Activated T-cell treated with anti-CD3 and anti-CD28 coated beads, Interleukin-2, amount 50 U/mL, for 72 hours (primary cell): ENCODE measurements at places on chromosomes 11 and 22.

DNA sequence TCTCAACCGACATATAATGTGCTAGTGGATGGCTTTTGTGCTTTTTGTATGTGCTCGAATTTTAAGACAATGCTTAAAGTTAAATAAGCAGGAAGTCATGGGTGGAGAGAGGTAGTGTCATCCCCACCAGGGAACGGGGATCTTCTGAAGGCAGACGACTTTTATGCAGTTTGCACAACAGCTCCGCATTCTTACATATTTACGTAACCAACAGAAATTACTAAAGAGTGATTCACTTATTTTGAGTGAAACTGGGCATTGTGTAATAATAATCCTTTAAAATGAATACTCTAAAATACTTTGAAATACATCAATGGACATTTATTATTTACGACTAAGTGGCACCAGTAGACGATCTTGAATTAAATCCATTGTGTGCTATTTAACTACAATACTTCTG is 305.1 kb downstream of the CNTN5 start:
- no peak for DNase-seq

DNA sequence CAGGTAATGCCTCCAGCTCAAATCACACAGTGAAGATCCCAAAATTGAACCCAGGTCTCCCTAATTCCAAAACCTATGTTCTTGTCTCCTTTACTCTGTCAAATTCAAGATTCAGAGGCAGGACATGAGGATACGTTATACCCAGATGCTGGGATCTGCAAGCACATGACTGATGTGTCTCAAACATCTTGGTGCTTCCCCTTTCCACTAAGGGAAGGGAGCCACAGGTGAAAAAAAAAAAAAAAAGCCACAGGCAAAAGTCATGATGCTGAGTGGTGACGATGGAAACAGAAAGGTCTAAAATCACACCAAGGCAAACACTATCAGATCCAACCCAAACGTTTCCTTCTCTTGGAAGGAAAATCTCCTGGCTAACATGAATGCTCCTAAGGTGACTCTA is 24.0 kb downstream of the ABTB2 start:
- no peak for DNase-seq

DNA sequence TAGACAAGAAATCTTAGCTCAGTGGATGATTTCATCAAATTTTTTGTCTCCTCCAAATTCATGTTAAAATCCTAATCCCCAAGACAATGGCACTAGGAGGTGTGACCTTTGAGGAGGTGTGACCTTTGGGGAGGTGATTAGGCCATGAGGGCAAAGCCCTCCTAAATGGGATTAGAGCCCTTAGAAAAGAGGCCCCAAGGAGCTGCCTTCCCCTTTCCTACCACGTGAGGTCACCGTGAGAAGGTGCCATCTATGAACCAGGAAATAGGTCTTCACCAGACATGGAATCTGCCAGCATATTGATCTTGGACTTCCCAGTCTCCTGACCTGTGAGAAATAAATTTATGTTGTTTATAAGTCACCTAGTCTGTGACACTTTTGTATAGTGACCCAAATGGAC is 138.7 kb downstream of the TRIM29 start:
- DNase-seq, result no peak

GRCh38 chr11:120062561-120062930 is 75.4 kb downstream of the TRIM29 start:
- no peak for DNase-seq

DNA sequence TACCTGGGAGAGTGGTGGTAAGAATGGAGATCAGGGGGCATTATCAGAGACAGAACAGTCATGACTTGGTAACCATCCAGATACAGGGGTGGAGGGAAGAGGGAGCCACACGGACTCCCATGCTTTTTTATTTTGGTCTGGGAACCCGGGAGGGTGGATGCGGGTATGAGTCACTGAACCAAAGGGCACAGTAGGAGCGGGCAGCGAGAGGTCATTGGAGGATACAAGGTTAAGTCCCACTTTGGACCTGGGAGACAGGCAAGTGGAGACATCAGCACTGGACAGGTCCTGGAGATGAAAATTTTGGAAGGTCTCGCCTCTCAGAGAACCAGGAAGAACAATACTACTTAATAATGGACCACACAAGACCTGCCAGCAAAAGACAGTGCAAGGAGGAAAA is 6.7 kb downstream of the HDHD5 start:
- DNase-seq, result no peak
